Lung (tissue), 17 donors: ENCODE measurements at places on chromosomes 3 and 15. TPM values are rescaled to one million over a fixed set of nuclear protein-coding genes. Genes with fewer than 3 reads are reported as not detected.

Gene FSTL1
- polyA plus RNA-seq: 24.9 TPM

Gene PHC3
- polyA plus RNA-seq: 9.7 TPM

Gene XCR1
- 0.04 TPM for polyA plus RNA-seq

Gene CCNDBP1
- polyA plus RNA-seq: 73.4 TPM

Gene GOLGA6D
- not detected for polyA plus RNA-seq

Gene CHRM5
- polyA plus RNA-seq: not detected

Gene MAP6D1
- polyA plus RNA-seq: 1.8 TPM

Gene MOBP
- polyA plus RNA-seq: 0.17 TPM
